Body of pancreas (tissue), 4 donors: ENCODE measurements at places on chromosomes 5 and 9. TPM values are rescaled to one million over a fixed set of nuclear protein-coding genes. Genes with fewer than 3 reads are reported as not detected.

DMRT3 gene
- not detected for total RNA-seq

- no peak for DNase-seq
Measured at GRCh38 chr5:68593211-68593671, 377.7 kb downstream of the PIK3R1 start.

DNA sequence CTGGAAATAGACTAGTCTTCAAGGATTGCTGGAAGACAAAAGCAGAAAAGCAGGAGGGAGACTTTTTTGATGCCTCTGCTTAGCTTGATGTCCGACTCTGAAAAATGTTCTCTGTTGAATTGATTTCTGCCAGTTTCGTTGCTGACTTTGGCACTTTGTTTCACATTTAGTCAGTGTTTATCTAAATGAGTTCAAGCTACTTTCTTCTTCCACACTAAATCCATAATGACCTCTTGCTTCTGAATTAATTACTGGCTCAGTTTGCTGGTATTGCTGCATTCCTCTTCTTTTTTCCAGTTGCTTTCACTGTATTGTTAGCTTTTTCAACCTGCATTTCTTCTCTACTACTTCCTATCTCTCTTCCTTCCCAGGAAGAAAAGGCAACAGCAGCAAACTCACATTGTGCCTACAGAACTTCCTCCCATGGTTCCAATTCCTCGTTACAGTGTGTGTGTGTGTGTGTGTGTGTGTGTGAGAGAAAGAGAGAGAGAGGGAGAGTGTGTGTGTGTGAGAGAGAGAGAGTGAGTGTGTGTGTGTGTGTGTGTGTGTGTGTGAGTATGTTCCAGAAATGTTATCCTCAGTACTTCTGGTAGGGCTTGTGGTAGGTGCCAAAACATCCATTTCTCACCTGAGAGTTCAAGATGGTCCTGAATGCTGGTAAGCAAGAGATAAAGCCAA, 234.8 kb downstream of the CSNK1G3 start:
- DNase-seq: no peak

ZDHHC11B gene
- total RNA-seq: 8.9 TPM

WDR38 gene
- not detected for total RNA-seq

SPINK1 gene
- total RNA-seq: 5,969 TPM

DNA sequence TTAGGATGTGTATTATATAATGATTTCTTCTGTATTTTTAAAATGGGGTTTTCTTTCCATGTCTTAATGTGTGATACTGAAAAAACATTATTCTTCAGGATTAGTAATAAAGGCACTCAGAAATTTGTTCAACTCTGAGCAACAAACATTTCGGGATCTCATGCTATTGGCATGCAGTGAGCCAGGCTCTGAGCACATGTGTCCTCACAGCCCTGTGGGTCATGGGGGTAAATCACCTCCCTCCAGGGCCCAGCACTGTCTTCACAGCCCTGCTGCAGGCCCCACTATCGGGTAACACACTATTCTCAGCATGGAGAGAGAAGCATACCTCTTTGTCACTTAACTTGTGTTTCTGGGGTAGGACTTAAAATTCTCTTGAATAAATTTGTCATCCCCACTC, 14.0 kb downstream of the TMEM174 start:
- DNase-seq: no peak

FAM153A gene
- 1.6 TPM for total RNA-seq

DNA sequence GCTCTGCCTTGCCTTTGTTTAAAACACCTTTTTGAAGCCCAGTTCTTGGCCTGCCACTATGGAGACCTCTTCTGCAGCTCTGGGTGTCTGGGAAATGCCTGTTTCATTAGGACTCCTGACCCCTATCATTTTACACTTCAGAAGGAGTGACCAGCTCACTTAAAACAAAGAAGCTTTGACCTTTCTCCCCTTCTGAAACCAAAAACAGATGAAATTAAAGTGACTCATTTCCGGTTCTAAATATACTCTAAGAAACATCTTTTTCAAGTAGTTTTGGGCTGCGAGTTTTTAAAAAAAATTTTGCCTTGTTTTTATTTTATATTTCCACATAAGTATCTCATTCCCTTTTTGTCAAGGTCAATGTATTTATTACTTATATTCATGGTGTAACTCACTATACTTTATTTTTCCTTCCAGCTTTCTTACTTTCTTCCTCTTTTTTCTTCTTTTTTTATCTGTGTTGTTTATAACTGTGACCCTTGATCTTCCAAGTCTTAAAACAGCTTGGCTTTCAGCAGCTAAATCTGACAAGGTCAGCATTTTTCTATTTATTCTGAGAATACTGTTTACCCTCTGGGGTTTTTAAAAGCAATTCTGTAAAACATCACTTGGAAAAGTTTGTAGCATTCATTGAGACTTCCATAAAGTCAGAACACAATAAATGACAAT, 672.9 kb downstream of the NR2F1-AS1 start:
- DNase-seq: no peak

DNA sequence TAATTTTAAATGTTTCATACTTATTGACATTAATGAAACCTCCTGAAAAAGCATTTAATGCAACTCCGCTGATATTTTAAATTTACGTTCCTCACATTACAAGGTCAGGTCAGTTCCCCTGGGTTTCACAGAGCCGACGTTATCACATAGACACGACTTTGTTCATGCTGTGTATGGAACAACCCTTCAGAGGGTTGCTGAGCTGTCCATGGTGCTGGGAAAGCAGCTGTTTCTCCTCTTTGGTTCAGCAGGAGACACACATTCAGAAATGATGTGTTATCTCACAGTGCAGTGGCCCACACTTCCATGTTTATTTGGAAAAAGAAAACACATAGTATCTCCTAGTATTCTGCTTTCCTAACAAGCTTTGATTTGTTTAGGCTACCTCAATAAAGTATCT, 53.5 kb downstream of the PPP2R2B start:
- peak; percentile 23 for DNase-seq

SIGMAR1 gene
- 26.7 TPM for total RNA-seq

GRIA1 gene
- 0.26 TPM for total RNA-seq

DNA sequence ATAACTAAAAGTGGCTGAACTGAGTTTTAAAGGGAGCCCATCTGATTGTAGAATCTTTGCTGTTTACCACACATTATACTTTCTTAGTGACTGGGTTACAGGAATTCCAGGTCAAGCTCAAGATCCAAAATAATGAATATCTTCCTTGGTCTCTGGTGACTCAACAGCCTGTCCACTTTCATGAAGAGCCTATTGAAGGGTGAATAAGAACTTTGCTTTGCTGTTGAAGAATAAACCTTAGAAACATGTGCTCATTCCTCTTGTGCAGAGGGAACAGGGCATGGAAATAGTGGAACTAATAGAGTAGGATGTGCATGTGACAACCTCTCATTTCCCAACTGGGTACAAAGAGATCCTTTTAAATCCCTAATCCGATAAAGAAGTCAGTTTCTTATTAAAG, 21.4 kb downstream of the ALDH1A1 start:
- DNase-seq: no peak

DNA sequence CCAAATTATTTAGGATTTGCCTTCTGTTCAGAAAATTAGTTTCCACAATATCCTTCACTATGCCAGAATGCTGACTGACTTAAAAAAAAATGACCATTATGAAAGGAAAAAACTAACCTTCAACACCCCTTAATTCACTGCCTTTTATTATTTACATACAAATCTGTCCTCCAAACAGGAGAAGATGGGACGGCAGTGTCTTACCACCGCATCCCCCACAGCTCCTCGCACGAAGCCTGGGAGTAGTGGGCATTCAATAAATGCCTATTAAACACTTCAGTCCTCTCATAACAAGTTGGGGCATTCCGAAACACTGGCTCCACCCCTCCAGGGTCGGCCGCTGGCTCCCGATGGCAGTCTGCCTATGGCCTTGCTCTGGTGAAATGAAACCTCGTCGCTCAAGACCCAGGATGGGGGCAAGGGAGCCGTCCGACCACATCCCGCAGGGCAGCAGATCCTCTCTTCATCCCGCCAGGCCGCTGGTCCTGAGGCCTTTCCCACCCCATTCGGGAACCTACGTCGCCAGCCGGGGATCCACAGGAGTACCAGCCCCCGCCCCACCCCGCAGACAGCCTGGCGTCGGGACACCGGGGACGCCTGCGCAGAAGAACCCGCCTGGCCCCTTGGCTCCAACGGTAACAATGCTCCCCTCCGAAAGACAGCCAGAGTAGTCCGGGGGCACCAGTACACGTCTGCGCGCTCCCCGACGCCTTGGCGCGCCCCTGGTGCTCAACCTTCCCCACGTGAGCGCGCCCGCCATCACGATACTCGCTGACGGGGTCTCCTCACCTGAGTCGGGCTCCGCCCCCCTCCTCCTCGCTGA, 613 bp downstream of the ZBTB5 start:
- peak; percentile 77 for DNase-seq

OTP gene
- total RNA-seq: not detected

GRCh38 chr5:136330353-136331038, 34.8 kb downstream of the TRPC7 start:
- DNase-seq: no peak

SPATA24 gene
- not detected for total RNA-seq

- no peak for DNase-seq
Measured at GRCh38 chr9:116096046-116096445, 57.5 kb upstream of the PAPPA start.

OBP2B gene
- total RNA-seq: not detected

CCDC183 gene
- total RNA-seq: 14.5 TPM

- DNase-seq: no peak
Measured at GRCh38 chr5:40480392-40480791, 199.3 kb upstream of the PTGER4 start.

ACOT12 gene
- total RNA-seq: not detected

GRCh38 chr5:54959673-54960418, 25.5 kb downstream of the ESM1 start:
- no peak for DNase-seq

VDAC1 gene
- 37.6 TPM for total RNA-seq

DNA sequence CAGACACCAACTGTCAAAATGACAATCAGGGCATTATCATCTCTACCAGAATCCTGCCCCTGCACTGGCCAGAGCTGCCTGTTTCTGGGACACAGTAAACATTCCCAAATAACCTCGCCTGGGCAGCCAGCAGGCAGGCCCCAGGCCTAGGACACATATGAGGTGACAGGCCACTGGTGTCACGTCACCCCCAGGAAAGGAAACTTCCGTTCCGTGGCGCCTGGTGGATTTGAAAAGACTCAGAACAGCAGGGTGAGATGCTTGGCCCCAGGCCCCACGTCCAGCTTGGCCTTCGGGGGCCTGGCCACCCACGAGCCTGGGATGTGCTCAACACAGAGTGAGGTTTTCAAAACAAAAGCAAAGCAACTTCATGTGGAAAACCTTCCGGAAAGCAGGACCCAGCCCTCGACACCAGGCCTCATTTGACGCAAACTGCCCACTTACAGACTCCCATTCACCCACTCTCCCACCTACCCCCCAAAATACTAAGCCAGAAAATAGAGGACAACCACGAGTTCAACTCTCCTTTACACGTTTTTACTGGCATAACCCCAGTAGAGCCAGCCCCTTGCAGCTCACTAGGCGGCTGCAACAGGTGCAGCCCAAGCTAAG, 1.2 kb downstream of the SEMA4D start:
- no peak for DNase-seq

DNA sequence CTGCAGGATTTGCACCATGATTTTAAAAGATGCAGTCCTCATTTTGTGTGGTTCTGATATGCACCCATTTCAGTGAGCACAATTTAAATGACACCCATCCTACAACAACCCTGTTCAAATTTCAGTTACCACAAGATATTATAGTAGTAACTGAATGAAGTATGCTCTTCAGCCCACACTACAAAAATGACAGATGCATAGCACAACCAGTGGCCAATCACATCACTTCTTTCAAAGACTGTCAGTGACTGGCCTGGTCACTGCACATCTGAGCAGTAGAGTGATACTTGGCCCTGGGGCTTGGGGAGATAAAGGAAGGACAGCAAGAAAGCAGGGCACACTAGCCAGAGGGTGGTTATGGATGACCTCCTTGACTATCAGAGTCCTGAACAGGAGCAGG, 19.8 kb upstream of the IFNK start:
- no peak for DNase-seq

IFNA13 gene
- total RNA-seq: not detected

- no peak for DNase-seq
Measured at GRCh38 chr9:69812068-69813000, 8.3 kb upstream of the CFAP95 start.

GRCh38 chr9:109880276-109881169, 100.5 kb downstream of the PALM2AKAP2 start:
- no peak for DNase-seq

DNA sequence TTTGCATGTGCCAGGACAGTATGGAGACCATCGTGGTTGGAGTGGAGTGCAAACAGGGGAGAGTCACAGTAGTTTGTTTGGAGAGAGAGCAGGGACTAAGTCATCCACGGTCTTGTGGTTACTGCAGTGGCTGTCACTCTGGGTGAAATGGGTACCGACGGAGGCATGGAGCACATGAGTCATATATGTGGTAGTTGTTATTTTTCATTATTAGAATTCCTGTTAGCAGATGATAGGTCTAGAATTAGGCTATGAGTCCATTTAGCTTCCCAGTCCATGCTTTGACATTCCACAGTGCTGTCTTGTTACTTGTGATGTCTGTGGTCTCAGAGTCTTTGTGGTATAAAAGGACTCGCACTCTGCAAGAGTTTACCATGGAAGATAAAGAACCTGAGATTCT, 303.9 kb downstream of the DMRT2 start:
- no peak for DNase-seq

DNA sequence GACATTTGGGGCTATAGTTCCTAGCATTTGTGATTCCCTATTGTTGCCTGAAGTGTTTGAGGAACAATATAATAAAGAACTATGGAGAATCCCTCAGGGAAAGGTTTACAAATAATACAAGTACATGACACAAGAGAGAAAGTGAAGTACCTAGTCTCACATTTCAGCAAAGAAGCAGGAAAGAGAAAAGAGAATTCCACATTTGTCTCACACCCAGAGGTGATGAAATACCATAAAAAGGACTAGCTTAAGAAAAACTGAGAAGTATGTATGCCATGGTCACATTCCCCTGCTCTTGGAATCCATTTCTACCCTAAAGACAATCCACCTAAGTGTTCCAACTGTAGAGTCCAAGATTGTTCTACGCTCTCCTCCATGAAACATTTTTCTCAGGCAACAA, 79.0 kb upstream of the TARS1 start:
- no peak for DNase-seq

DNA sequence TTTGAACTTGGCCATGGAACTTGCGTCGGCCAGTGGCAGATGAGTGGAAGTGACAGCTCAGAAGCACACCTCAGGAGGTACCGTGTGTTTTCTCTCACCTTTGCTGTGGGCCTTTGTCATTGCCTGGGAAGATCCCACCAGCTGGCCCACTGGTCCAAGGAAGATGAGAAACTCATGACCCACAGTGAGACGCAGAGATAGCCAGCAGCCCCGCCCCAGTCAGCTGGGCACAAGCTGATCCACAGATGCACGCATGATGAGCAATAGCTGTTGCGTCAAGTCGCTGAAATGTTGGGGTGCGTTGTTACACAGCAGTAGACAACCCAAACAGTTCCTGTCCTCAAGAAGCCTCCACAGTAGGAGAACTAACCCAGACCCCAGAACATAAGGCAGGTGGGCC, 30.8 kb upstream of the UNC5A start:
- DNase-seq: no peak

ENTREP1 gene
- total RNA-seq: 10.9 TPM

TAF11L10 gene
- total RNA-seq: not detected

SLC36A3 gene
- not detected for total RNA-seq
